ENCODE measurements at places on chromosomes 2 and 18.
A peak's percentile ranks its signal among the peaks of the same experiment; 100 is the strongest.

GRCh38 chr18:59509481-59510442 lies 150.7 kb upstream of the LMAN1 start:
- DNase-seq: no peak

GRCh38 chr2:130849896-130850787 lies 13.4 kb downstream of the ARHGEF4 start:
- no peak for DNase-seq

DNA sequence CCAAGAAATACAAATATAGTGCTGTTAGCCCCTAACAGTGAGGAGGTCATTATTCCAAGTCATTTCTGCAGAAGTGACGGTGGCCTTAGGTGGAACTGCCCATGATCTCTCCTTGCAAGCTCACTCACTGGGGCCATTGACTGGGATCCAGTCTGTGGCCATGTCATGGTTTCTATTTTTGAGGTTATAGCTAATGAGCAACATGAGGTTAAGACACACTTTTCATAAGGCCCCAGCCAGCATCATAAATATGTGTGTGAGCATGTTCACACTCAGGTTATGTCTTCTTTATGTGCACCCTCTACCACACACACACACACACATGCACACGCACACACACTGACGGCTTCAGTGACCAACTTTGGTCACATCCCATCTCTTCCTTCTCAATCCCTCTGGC lies 484 bp downstream of the AFF3 start:
- no peak for DNase-seq

- no peak for DNase-seq
Measured at GRCh38 chr2:108223573-108223972, 16.2 kb upstream of the SULT1C3 start.

GRCh38 chr2:102005989-102006885 lies 14.5 kb downstream of the IL1R2 start:
- DNase-seq: no peak

- DNase-seq: no peak
Measured at GRCh38 chr18:10751653-10752052, 225.8 kb downstream of the NAPG start.

GRCh38 chr2:216015722-216016464 lies 2.5 kb upstream of the MREG start:
- DNase-seq: no peak

DNA sequence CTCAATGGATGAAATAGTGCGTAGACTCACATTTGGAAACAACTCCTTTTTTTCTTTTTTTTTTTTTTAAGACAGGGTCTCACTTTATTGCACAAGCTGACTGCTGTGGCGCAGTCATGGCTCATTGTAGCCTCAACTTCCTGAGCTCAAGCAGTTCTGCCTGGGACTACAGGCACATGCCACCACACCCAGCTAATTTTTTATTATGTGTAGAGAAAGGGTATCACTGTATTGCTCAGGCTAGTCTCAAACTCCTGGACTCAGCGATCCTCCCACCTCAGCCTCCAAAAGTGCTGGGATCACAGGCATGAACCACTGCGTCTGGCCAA lies 17.4 kb downstream of the HAT1 start:
- DNase-seq: no peak

- DNase-seq: no peak
Measured at GRCh38 chr18:23703057-23703986, 14.1 kb downstream of the LAMA3 start.

GRCh38 chr2:200786826-200787225 lies 24.9 kb upstream of the BZW1 start:
- DNase-seq: no peak

GRCh38 chr18:49601211-49601610 lies 39.4 kb downstream of the LIPG start:
- no peak for DNase-seq

DNA sequence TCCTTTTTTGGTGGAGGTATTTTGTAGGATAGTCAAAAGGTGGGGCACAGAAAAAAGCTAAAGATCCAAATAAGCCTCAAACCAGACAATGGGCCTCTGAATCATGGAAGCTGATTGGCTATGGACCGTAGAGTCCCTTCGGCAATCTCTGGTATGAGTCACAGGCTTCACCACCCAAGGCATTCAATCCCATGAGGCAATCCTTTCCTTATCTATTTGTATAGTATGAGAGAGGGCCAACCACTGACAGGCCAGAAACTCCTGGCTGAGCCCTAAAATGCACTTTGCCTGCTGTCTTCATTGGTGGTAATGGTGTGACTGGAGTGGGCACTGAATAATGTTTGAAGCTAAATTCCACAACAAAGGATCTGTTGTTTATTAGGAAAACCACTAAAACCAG lies 38.7 kb upstream of the MEX3C start:
- DNase-seq: no peak

- peak; percentile 12 for DNase-seq
Measured at GRCh38 chr2:71671203-71671854, 218.0 kb downstream of the DYSF start.

DNA sequence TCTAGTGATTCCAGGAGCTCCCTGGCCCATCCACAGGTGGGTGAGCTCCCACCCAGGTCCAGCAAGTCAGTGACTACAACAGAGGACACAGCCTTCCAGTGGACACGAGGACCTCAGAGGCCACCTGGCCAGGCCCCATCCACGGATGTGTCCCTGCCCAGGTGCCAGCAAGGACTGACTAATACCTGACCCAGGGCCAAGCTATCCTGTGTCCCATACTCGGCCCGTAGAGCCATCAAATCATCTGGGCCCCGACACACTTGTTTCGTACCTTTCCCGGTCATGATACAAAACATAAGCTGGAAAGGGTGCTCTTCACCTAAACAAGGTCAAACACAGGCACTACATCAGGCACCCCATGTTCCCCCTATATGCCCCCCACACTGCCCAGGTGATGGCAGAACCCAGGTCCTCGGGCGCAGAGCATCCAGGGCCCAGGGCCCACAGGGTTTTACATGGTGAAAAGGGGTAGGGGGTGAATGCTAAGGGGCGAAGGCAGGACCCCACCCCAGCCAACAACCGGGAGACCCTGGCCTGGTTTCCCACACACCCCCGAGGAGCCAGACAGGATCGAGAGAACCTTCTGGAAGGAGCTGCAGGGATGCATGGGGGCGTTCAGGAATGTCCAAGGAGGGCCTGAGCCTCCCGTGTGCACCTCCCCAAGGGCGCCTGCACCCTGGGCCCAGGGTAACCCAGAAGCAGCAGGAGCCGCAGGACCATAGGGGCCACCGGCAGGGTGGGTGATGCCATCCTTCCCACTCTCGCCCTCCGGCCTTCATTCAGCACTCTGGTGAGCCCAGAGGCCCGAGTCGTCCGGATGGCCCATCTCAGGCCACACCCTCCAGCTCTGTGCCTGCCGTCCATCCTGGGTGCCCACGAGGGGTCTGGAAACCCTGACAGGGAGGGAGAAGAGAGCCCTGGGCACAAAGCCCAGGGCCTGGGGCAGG lies 94.3 kb downstream of the HDAC4 start:
- no peak for DNase-seq

DNA sequence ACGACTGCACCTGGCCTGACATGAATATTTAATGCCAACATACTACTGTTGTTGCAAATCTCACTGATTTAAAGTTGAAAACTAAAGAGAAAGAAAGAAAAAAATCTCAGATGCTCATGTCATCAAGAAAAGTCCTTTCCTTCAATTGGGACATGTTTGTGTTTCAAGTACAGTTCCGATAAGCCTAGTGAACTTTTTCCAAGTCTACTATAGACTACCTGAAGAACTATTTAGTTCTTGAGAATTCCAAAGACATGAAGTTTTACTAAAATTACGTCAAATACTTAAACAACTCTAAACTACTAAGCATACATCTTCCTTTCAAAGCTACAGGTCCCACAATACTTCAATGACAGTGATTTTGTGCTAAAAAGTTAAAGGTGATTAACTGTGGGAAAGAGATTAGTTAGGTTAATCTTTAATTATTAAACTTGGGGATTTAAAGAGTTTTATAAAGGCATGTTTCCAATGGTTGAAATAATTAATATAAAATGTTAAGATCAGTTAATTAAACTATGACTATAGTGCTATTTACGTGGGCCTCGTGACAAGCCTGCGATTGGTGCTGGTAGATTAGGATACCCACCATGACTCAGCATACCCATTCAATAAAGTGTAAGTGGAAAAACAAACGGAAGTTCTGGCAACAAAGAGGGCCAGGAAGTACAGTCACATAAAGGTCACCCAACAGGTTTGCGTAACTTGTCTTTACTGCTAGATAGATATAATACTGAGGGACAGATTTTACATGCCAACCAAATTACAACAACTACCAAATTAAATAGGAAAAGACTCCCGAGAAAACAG lies 55.5 kb downstream of the SEPTIN10 start:
- no peak for DNase-seq

DNA sequence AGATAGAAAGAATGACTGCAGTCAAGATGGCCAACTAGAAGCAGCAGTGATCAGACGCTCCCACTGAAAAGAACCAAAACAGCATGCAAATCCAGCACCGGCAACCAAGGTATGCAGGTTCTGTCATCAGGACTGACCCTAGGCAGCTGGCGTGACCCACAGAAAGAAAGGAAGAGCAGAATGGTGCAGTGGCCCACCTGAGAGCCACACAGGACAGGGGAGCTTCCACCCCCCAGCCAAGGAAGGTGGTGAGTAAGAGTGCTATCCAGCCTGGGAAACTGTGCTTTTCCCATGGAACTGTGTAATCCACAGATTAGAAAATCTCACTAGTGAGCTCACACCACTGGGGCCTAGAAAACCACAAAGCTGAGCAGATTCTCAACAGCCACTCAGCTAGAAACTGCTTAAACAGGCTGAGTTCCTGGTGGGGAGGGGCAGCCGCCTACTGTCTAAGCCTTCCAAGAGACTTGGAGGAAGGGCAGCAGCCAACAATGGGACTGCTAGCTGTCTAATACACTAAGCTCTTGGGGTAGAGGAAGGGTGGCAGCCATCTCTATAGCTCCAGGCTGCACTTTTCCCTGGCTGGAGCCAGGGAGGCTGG lies 127.9 kb downstream of the EVA1A start:
- no peak for DNase-seq

GRCh38 chr18:67957684-67958083 lies 441.2 kb upstream of the DSEL start:
- no peak for DNase-seq

DNA sequence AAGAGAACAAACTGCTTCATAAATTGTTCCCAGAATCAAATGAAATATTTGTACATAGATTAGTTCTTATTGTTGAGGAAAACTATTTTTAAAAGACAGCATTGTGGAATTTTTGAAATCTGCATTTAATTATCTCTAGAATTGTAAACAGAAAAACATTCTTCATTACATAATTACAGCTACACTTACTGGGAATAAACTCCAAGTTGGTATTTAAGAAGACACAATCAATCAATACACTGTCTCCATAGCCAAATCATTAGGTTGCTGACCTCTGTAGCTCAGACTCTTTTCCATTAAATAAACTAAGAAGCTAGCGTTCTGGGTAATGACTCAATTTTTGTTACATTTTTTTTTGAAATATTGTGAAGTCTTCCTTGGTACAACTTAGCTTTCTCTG lies 70.2 kb upstream of the PIEZO2 start:
- DNase-seq: no peak

DNA sequence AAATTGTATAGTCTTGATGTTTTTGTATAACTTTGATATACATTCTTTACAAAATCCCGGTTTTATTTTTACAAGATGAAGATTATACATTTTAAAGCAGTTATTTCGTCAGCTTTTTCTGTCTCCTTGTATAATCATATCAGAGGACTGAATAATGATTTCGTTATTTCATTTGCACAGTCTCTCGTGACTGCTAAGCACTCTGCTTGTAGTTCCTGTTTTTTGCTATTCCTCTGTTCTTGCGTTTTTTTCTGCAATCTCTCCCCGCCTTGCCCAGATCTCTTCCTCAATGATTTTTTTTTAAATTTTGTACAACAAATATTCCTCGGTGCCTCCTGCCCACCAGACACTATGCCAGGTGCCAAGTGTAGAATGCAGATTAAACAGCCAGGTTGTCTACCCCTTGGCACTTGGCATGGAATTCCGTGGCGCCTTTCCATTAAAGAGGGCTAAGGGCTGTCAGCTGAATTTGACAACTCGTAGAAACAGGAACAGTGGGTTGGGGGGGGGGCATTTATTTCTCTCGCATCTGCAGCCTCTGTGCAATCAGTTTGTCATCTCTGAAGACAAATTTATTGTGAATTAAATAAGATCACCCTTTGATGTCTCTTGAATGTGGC lies 69.6 kb downstream of the KLHL29 start:
- no peak for DNase-seq

GRCh38 chr2:132645176-132645575 lies 24.8 kb downstream of the LYPD1 start:
- no peak for DNase-seq

GRCh38 chr18:8277270-8277669 lies 332.0 kb upstream of the RAB12 start:
- DNase-seq: no peak

- DNase-seq: peak; percentile 15
Measured at GRCh38 chr2:3634596-3635121, 23.3 kb upstream of the ALLC start.

GRCh38 chr2:175036582-175037018 lies 31.4 kb upstream of the CHN1 start:
- no peak for DNase-seq
